NCI-H1436 treated with DMSO at 0.1 percent for 48 hours (cell line): ENCODE measurements at places on chromosomes 11 and 22.

- DNase-seq: no peak
Measured at GRCh38 chr11:16356761-16357393, 531 bp upstream of the SOX6 start.

- no peak for DNase-seq
Measured at GRCh38 chr22:41868556-41868955, 35.7 kb downstream of the SREBF2 start.

- no peak for DNase-seq
Measured at GRCh38 chr11:65574109-65574810, 1.6 kb upstream of the EHBP1L1 start.

DNA sequence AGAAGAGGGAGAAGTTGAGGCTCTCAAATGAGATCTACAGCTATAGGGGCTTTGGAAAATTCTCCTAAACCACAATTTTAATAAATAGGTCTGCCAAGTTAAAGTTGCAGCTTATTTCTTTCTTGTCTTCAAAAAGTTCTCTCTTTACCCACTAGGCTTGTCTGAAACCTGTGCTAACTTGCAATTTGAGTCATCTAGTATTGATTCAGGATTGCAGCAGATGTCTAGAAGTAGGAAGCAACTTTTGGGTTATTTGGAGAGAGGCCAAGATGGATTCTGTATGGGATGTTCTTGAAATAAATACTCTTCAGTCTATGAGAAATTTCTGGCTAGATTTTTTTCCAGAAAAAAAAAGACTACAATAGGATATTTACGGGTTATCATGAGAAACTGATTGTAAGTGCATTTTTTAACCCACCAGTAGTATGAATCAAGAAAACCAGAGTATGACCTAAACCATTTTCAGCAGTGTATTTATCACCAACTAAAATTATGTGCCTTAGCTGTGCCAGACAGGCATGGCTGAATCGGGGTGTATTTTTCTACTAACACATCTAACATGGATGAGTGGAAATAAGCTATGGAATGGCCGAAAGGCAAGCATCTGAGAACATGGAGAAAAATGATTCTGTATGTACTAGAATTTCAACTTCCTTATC is 4.9 kb upstream of the RAB38 start:
- no peak for DNase-seq
